Panc1 (cell line): ENCODE measurements at places on chromosomes 12 and 14. TPM values are rescaled to one million over a fixed set of nuclear protein-coding genes. Genes with fewer than 3 reads are reported as not detected.

Gene NDUFA9
- 74.0 TPM for total RNA-seq

GRCh38 chr12:6465467-6466183 is 4.9 kb downstream of the VAMP1 start:
- H3K4me1 ChIP-seq = peaks cover 9% of the 10 kb centered on the region
- no peaks in the 10 kb centered on the region for H3K27me3 ChIP-seq
- no peaks in the 10 kb centered on the region; the same call in none of the 2 replicates for H3K36me3 ChIP-seq
- no peak overlapping the region for H3K4me3 ChIP-seq
- H3K27ac ChIP-seq = no peak overlapping the region

DNA sequence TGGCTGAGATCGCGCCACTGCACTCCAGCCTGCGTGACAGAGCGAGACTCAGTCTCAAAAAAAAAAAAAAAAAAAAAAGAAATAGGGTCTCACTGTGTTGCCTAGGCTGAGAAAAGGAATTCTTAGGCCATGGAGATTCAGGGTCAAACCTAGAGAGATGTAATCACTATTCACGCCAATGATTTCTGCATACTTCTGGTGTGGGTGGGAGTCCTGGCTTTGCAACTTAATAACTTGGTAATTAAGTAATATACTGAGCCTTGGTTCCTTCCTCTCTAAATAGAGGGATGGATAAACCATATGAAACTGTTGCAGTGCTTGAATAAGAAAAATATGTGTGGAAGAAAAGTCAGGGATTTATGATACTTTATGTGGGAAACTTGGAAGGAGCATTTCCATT is 2.7 kb downstream of the ZNF410 start:
- no peak for DNase-seq
- peak overlapping the region; percentile 95 for H3K27ac ChIP-seq
- no peaks in the 10 kb centered on the region for H3K27me3 ChIP-seq
- peaks cover 15% of the 10 kb centered on the region for H3K36me3 ChIP-seq
- no peak overlapping the region for H3K4me3 ChIP-seq

GRCh38 chr14:79040790-79041189 is 870.6 kb downstream of the NRXN3 start:
- no peak overlapping the region for H3K4me3 ChIP-seq
- no peaks in the 10 kb centered on the region; the same call in 1 of the 2 replicates for H3K27me3 ChIP-seq
- DNase-seq = no peak
- H3K4me1 ChIP-seq = no peaks in the 10 kb centered on the region
- no peaks in the 10 kb centered on the region for H3K36me3 ChIP-seq
- H3K27ac ChIP-seq = no peak overlapping the region

Gene LPAR5
- not detected for total RNA-seq

GRCh38 chr12:99049774-99050173 is 404.7 kb downstream of the APAF1 start:
- H3K27ac ChIP-seq = no peak overlapping the region
- DNase-seq = no peak
- H3K4me3 ChIP-seq = no peak overlapping the region
- no peaks in the 10 kb centered on the region for H3K36me3 ChIP-seq

Gene ZBTB25
- total RNA-seq = 9.0 TPM

DNA sequence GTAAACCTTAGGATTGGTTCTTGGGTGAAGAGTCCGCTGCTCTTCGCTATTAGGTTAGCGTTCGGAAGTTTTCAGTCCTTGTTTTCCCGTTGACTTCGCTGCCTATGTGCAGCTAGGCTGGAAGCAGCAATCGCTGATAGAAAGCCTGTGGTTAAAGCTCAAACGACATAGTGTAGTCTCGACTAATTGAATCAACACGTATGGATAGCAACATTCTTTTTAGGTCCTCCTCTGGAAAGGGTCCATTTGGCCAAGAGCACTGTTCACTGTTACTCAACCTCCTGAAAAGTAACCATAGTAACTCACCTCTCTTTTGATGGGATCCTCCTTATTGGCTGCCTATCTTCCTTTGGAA is 355.5 kb downstream of the SNAPC1 start:
- DNase-seq = no peak
- no peak overlapping the region for H3K27ac ChIP-seq
- no peaks in the 10 kb centered on the region for H3K36me3 ChIP-seq
- H3K27me3 ChIP-seq = peaks cover 3% of the 10 kb centered on the region
- no peaks in the 10 kb centered on the region for H3K4me1 ChIP-seq
- peak overlapping the region; percentile 15; the same call in 1 of the 2 replicates for H3K4me3 ChIP-seq

DNA sequence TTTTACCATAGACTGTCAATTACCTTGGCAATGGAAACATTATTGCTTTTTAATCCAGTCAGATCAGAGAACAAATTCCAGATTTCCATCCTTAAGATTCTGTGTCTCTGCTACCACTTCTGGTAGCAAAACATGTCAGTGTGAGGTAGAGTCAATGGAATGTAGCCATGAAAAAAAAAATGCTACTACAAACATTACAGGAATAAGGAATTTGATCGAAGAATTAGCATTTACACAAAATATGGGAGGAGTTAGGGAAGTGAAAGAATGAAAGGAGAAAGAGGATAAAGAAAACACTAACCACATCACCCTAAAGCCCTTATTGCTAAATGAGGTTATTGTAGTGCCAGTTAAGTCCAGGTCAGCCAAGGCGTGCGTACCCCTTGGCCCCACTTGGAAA is 9.2 kb downstream of the MED21 start:
- no peak for DNase-seq
- H3K4me3 ChIP-seq = no peak overlapping the region
- no peaks in the 10 kb centered on the region for H3K27me3 ChIP-seq
- no peaks in the 10 kb centered on the region for H3K4me1 ChIP-seq
- peaks cover 27% of the 10 kb centered on the region for H3K36me3 ChIP-seq
- no peak overlapping the region for H3K27ac ChIP-seq

- DNase-seq = no peak
- no peak overlapping the region for H3K4me3 ChIP-seq
- no peak overlapping the region for H3K27ac ChIP-seq
- no peaks in the 10 kb centered on the region for H3K4me1 ChIP-seq
- H3K36me3 ChIP-seq = no peaks in the 10 kb centered on the region
- H3K27me3 ChIP-seq = no peaks in the 10 kb centered on the region
Observed at GRCh38 chr12:43111608-43112007, 440.4 kb downstream of the ADAMTS20 start.

- no peaks in the 10 kb centered on the region for H3K36me3 ChIP-seq
- no peak overlapping the region for H3K27ac ChIP-seq
- no peak overlapping the region for H3K4me3 ChIP-seq
- H3K4me1 ChIP-seq = peaks cover 20% of the 10 kb centered on the region
Observed at GRCh38 chr12:31872831-31873604, 86.2 kb upstream of the RESF1 start.

- no peaks in the 10 kb centered on the region for H3K27me3 ChIP-seq
- H3K27ac ChIP-seq = no peak overlapping the region
- no peak for DNase-seq
Observed at GRCh38 chr12:20451761-20452160, 83.4 kb downstream of the PDE3A start.

GRCh38 chr12:62711631-62712241 is 223.2 kb downstream of the PPM1H start:
- no peaks in the 10 kb centered on the region for H3K36me3 ChIP-seq
- H3K4me3 ChIP-seq = no peak overlapping the region
- H3K27me3 ChIP-seq = no peaks in the 10 kb centered on the region
- no peak for DNase-seq
- peak overlapping the region; percentile 9; the same call in 1 of the 2 replicates for H3K27ac ChIP-seq

DNA sequence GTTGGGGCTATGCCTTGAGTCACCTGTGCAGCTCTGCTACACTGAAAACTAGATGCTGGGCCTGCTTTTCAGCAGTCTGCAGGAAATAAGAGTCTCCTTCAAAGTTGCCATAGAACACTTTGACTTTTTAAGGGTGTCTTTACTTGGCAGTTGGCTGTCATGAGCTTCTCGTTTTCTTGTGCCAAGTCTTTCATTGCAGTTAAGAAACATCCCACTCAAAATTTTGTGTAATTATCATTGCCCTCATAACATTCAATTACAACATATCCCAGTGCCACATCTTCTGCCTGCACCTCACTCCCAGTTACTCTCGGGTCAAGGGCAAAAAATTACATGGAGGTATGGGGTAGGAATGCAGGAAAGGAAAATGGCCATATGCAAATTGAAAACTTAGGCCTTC is 29.1 kb downstream of the GPR65 start:
- no peaks in the 10 kb centered on the region for H3K36me3 ChIP-seq
- no peak overlapping the region for H3K4me3 ChIP-seq
- no peaks in the 10 kb centered on the region for H3K4me1 ChIP-seq
- no peaks in the 10 kb centered on the region for H3K27me3 ChIP-seq

- H3K27me3 ChIP-seq = no peaks in the 10 kb centered on the region
- H3K27ac ChIP-seq = no peak overlapping the region
- H3K4me3 ChIP-seq = no peak overlapping the region
- H3K36me3 ChIP-seq = no peaks in the 10 kb centered on the region
Observed at GRCh38 chr12:11663130-11663529, 13.7 kb downstream of the ETV6 start.

- H3K4me3 ChIP-seq = no peak overlapping the region
- no peaks in the 10 kb centered on the region for H3K36me3 ChIP-seq
- no peaks in the 10 kb centered on the region for H3K27me3 ChIP-seq
- no peak for DNase-seq
- no peak overlapping the region for H3K27ac ChIP-seq
- no peaks in the 10 kb centered on the region for H3K4me1 ChIP-seq
Observed at GRCh38 chr14:61470261-61470960, 149.0 kb downstream of the PRKCH start.

DNA sequence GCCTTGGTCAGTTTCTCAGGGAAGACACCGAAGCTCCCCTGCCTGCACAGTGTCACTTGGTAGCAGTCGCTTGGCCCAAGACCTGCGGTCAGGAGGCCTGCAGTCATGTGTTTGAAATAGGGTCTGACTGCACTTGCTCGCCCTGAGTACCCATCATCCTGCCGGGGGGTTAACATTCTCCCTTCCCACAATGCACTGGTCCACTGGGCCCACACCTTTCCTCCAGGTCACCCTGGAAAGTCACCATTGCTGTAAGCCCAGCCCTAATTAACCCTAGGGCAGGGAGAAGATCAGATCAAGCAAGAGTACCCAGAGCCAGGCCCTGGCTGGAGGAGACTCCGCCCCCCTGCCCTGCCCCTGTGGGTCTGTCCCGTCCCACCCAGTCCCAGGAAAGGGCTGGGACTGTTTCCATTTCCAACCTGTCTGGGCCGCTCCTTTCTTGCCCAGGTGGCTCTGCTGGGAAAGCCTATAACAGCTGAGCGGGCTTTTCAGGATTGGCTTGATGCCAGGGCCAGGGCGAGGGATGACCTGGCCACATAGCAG is 87.1 kb downstream of the ZFP36L1 start:
- no peaks in the 10 kb centered on the region for H3K36me3 ChIP-seq
- no peaks in the 10 kb centered on the region for H3K27me3 ChIP-seq
- H3K27ac ChIP-seq = no peak overlapping the region
- no peak overlapping the region for H3K4me3 ChIP-seq
- H3K4me1 ChIP-seq = no peaks in the 10 kb centered on the region
- no peak for DNase-seq

- H3K27me3 ChIP-seq = no peaks in the 10 kb centered on the region
- no peak for DNase-seq
- H3K27ac ChIP-seq = no peak overlapping the region
- H3K4me1 ChIP-seq = peaks cover 1% of the 10 kb centered on the region
- peaks cover 3% of the 10 kb centered on the region; the same call in 1 of the 2 replicates for H3K36me3 ChIP-seq
Observed at GRCh38 chr12:27583057-27583797, 59.2 kb downstream of the PPFIBP1 start.
